ENCODE measurements at places on chromosomes 4 and X.
A peak's percentile ranks its signal among the peaks of the same experiment; 100 is the strongest.

GRCh38 chr4:22692736-22693135 lies at the start of gene GBA3:
GBA3 (plus strand) TSS chr4:22692937.
- no peak for DNase-seq

- DNase-seq = no peak
These were observed 76.6 kb downstream of the PTPN13 start for GRCh38 chr4:86670756-86671155.

GRCh38 chrX:155326610-155327009 lies 7.8 kb downstream of the CLIC2 start:
- no peak for DNase-seq

- no peak for DNase-seq
These were observed 121.2 kb upstream of the MID1 start for GRCh38 chrX:10741550-10741949.

- no peak for DNase-seq
These were observed 465.0 kb downstream of the IL15 start for GRCh38 chr4:142101401-142101800.

GRCh38 chrX:57643698-57644097 lies 36.4 kb downstream of the NLRP2B start:
- no peak for DNase-seq

DNA sequence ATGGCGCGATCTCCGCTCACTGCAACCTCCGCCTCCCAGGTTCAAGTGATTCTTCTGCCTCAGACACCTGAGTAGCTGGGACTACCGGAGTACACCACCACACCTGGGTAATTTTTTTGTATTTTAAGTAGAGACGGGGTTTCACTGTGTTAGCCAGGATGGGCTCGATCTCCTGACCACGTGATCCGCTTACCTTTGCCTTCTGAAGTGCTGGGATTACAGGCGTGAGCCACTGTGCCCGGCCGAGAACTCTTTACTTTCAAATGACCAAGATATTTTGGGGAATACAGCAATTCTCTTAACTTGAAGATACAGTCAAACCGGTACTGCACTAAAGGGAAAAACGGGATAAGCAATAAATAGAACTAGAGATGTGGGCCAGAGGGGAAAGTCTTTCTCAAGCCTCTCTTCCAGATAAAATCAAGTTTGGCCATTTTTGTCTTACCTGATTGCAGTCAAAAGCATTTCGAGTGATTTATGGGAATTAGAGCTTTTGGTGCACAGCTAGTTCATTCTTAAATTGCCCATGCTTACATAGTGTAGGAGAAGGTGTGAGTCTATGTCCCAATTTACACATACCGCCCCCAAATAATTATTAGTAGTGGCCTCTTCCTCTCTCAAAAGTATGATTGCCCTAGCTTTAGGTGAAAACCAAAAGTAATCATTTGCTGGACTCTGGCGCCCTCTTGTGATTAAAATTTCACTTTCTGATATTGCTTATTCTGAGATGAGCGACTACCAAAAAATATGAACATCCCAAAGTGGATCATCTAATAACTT lies 53.2 kb upstream of the ABCG2 start:
- no peak for DNase-seq

DNA sequence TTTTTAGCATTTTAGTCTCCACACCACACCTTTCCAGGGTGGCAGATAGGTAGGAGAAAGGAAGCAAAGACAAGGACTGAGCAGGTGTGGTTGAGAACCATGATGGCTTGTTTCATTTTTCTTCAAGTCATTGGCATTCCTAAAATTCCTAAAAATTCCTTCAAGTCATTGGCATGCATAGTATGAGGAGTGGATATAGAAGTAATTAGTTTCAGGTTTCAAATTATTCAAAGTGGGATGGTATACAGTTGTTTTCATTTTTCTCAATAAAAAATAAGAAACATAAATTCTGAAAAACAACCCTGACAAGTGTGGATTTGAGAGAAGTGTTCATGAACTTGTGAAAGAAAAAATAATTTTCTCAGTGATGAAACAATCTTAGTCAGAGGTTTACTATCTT lies 22.3 kb upstream of the HERC3 start:
- DNase-seq = no peak

DNA sequence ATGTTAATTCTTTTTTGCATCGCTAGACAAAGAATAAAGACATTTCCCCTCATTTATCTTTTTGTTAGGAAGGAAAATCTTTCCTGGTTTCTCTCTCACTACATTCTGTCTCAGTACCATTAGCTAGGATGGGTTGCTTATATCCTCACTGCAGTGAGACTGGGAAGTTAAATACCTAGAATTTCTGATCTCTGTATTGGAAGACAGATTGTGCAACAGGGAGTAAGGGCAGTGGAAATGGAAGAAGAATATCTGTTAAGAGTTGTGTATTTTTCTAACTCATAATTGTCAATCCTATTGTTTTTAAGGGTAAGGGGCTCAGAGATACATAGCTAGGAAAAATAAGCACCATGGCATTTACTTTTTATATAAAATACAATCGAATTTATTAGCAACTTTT lies 19.6 kb downstream of the PTPN13 start:
- DNase-seq = no peak

GRCh38 chrX:17361620-17362019 lies 13.4 kb upstream of the NHS start:
- DNase-seq = no peak

GRCh38 chr4:61533140-61533539 lies 333.0 kb downstream of the ADGRL3 start:
- DNase-seq = no peak

- no peak for DNase-seq
These were observed 511.5 kb upstream of the ATOH1 start for GRCh38 chr4:93317057-93317456.

DNA sequence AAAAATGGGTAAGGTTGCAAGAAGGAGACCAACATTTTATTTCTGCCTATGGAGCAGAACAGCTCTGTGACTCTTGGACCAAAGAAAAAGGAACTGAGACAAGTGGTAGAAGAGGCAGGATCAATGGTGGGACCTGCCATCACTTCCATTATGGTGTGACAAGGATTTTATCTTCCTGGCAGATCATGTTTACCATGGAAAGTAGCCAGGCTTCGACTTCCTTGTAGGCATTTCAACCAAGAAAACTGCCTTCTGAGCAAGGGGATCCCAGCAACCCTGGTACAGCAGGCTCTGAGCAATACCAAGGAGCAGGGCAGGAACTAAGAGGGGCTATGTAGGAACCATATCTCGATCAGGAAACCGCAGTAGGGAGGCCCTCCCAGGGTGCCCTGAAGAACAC lies 317.4 kb downstream of the IQCM start:
- no peak for DNase-seq

GRCh38 chr4:118968005-118968404 lies 79.4 kb downstream of the SYNPO2 start:
- peak; percentile 68 for DNase-seq

GRCh38 chr4:152724494-152724893 lies 44.7 kb upstream of the TMEM154 start:
- no peak for DNase-seq

DNA sequence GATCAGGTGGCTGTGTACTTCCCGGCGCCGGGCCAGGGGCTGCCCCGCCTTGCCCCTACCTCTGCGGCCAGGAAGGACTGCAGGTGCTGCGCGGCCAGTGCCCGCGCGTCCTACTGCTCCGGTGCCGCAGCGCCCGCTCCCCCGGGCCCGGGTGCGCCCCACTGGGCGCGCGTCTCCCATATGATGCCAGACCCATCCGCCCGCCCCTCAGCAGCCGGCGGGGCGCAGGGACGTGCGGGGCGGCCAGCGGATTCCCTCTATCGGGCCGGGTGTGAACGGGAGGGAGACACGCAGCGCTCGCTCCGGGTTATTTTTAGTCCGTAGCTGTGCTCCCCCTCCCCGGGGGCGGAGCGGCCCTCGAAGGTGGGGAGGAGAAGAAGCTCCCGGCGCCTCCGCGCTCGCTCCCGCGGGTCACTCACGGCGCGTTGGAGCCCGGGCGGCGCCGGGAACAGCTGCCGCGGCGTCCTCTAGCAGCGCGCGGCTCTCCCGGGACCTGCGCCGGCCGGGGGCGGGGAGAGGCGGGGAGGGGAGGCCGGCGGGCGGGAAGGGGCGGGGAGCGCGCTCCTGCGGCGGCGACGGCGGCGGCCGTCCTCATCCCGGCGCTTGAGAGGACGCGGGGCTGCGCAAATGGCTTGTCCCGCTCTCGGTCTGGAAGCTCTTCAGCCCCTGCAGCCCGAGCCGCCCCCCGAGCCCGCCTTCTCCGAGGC lies 103.6 kb downstream of the UCHL1 start:
- DNase-seq = peak; percentile 79

DNA sequence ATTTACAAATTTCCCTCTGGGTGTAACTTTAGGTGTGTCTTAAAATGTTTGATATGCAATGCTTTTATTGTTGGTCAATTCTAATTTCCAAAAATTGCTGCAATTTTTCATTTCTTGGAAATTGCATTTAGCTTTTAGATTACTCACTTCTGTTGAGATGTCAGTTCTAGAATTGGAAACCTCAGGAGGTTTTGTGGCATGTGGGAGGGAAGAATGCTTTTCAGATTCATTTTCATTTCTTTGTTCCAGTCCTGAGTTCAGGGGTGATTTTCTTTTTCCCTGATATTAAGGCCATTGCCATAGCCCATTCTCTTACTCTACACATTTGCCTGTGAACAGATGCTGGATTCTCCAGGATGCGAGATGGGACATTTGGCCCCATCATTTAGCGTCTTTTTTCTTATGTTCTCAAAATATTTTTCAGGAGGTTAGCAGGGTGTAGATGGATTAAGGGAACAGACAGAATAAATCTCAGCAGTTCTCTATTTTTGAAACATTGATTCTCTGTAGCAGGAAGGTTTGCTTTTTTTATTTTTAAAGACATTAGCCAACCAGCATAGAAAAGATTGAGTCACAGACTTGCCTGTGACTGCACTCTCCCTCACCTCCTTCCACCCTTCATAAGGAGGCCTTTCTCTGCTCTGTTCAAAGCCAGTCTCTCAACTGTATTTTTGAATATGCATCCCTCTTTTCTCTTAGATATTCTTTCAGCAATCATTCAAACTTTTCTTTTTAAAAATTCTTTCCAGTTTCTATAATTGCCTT lies 238.4 kb upstream of the ANXA3 start:
- DNase-seq = no peak

DNA sequence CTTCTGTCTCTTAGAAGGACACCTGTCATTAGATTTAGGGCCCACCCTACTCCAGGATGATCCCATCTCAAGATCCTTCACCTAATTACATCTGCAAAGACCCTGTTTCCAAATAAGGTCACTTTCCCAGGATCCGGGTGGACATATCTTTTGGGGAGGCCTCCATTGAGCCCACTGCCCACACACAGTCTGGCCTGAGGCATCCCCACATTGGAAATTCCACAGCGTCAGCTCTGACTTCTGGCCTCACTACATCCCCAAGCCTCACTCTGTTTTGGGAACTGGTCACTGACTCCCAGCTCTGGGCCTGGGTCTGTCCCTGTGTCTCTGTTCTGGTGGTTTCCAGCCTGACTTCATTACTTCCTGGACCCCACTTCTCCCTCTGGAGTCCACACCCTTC lies 285.5 kb downstream of the CRLF2 start:
- no peak for DNase-seq

GRCh38 chr4:136653640-136654406 lies 878.5 kb downstream of the PCDH18 start:
- DNase-seq = no peak

DNA sequence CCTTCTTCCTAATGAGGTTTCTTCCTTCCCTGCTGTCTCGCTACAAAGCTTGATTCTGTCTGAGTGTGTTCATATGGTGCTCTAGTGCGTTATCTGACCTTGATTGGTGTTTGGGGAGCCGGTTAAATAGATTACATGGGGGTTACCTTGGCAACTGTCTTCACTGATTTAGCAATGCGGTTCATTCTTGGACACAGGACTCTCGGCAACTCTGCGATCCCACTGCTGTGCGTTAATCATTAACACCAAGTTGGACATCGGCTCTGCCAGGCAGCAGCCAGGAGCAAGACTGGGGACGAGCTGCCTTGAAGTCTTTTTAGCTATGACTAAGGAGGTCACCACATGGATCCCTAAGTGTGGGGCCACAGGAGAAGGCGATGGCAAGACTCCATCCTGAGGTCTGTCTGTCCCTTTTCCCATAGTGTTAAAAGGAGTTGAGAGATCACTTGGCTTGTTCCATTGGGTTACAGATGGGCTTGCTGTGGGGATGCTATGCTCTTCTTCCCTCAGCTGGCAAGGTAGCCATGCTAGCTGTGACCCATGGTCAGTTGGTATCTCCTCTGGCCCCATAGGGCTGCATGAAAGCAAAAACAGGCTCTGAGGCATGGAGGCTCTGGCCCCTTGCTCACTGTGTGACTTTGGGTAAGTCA lies 93.4 kb upstream of the MAMLD1 start:
- DNase-seq = no peak

GRCh38 chrX:53435997-53436396 lies 1.8 kb upstream of the HSD17B10 start:
- DNase-seq = peak; percentile 82

DNA sequence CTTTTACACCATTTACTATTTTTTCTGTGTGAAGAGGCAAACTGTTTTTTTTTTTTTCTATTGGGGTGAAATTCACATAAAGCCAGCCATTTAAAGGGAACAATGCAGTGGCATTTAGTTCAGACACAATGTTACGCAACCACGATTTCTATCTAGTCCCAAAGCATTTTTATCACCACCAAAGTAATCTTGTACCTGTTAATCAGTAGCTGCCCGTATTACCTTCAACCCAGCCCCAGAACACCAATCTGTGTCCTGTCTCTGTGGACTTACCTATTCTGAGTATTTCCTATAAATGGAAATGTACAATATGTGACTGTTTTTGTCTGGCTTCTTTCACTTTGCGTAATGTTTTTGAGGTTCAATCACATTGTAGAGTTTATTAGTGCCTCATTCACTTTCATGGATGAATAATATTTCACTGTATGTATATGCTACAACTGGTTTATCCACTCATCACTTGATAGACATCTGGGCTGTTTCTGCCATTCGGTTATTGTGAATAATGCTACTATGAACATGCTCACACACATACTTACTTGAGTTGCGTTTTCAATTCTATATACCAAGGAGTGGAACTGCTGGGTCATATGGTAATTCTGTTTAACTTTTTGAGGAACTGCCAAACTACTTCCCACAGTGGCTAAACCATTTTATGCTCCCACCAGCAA lies 116.2 kb downstream of the CDS1 start:
- no peak for DNase-seq

- no peak for DNase-seq
These were observed 251 bp downstream of the KIAA0232 start for GRCh38 chr4:6782846-6783110.

GRCh38 chr4:40681600-40681999 lies 51.9 kb upstream of the RBM47 start:
- no peak for DNase-seq

DNA sequence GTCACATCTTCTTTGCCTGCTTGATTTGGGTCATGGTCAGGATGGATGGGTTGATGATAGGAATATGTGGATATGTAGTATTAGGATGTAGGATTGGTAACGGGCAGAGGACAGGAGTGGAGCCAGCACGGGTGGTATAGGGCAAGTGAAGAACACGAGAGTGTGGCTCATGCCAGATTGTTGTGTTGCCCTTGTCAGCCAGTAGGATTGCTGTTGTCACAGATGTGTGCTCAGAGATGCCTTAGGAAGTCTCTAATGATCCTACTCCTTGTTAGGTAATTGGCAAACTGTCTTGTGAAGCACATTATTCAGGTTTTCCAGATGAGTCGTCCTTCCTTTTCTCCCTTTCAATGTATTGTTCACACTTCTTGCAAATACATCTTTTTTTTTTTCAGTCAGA lies 5.5 kb downstream of the ATP10D start:
- DNase-seq = no peak

- no peak for DNase-seq
These were observed 87.5 kb downstream of the RBM46 start for GRCh38 chr4:154868414-154869194.

All from Peyer's patch (tissue), 4 donors.